CD4-positive, alpha-beta T cell treated with Interleukin-15 for 4 hours (primary cell): ENCODE measurements at places on chromosomes 1 and 21.

GRCh38 chr1:21258331-21259134, 31.7 kb downstream of the ECE1 start:
- DNase-seq, result peak; percentile 7

GRCh38 chr1:220594356-220594755, 66.4 kb downstream of the MARK1 start:
- no peak for DNase-seq

- no peak for DNase-seq
Observed at GRCh38 chr1:42259739-42260064, 75.3 kb downstream of the FOXJ3 start.

GRCh38 chr1:244779410-244779809, 56.0 kb upstream of the COX20 start:
- DNase-seq, result no peak

DNA sequence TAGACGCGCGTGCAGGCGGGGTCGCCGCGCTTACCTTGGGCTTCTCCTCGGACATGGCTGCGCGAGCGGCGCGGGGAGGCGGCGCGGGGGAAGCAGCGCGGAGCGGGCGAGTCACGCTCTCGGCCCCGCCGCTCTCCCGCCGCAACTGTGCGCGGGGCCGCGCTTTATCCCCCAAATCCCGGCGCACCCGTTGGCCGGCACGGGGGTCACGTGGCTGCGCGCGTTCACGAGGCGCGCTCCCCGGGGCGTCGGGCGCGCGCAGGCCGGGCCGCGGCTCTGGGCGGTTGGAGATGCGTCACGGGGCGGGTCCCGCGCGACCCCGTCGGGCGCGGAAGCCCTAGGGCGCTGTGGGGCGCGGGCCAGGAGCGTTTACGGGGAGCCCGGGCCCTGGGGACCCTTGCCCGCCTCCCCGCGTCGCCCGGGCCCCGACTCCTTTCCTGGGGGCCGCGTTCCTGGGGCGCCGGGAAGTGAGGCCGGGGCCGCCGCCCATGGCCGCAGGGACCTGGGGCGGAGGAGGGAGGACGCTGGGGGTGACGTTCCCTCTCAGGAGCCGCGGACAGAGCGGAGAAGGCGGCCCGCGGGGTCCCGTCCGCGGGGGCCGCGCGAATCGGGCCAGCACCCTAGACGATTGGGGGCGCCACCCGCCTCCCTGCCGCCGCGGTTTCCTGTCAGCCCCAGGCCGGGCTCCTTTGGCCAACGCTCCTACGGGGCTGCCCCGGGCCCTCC, at the start of gene SUMO3:
TSS of gene SUMO3 (minus strand) at position 149 of the 726 bp plus-strand sequence. CDS start at position 55, 94 bp downstream.
- DNase-seq, result peak; percentile 86
